Caco-2 (cell line): ENCODE measurements at places on chromosomes 6 and 20. TPM values are rescaled to one million over a fixed set of nuclear protein-coding genes. Genes with fewer than 3 reads are reported as not detected.

GRCh38 chr6:142359271-142359960 lies 57.6 kb downstream of the ADGRG6 start:
- DNase-seq: no peak

- no peak for DNase-seq
Observed at GRCh38 chr6:113363048-113363798, 493.9 kb upstream of the MARCKS start.

GRCh38 chr20:2320813-2321658 lies 25.2 kb downstream of the TGM3 start:
- no peak for DNase-seq

DNA sequence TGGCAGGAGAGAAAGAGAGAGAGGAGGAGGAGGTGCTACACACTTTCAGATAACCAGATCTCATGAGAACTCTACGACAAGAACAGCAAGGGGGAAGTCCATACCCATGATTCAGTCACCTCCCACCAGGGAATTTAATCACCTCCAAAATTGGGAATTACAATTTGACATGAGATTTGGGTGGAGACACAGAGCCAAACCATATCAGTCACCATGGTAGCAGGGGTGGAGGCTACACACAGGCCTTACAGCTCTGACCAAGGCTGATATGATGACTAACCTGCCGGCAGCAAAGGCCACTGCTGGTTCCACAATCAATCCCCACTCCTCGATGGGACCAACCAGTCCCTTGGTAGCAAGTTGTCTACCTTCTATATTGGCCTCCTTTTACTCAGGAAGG lies 13.6 kb upstream of the RBM24 start:
- DNase-seq: no peak

DNA sequence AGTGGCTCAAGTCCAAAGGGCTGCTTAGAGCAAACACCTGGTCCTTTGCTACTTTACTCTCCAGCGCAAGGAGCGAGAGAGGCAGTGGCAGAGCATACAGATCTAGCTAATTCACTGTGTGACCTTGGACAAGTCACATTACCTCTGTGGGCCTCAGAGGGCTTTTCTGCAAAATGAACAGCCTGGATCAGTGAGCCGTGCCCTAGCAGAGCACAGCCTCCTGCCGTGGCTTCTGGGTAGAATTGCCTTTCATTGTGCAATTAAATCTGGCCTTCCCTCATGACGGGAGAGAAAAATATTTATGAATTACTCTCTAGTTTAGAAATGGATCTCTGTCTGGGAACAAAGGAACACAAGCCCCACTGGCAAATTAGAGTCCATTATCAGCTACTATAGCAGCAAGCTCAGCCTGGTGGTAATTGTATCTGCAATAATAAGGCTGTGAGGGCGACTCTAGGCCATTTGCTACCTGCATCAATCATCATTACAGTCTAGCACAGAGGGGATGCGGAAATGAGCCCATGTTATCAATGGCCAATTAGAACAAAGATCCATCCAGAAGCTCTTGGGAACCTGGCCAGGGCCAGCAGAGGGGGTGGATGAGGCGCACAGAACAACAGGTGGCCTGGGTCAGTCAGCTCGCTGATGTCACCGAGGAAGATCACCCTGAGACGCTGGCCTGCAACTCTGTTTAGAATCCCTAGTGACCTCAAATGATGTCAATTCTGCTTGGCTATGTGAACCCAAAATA lies 114.2 kb upstream of the LY86 start:
- no peak for DNase-seq

- peak; percentile 11 for DNase-seq
Observed at GRCh38 chr6:87029711-87030314, 65.1 kb downstream of the CGA start.

GRCh38 chr6:38724343-38724742 lies 9.2 kb downstream of the DNAH8 start:
- DNase-seq: no peak

GRCh38 chr6:168366473-168366872 lies 46.9 kb upstream of the DACT2 start:
- no peak for DNase-seq

DNA sequence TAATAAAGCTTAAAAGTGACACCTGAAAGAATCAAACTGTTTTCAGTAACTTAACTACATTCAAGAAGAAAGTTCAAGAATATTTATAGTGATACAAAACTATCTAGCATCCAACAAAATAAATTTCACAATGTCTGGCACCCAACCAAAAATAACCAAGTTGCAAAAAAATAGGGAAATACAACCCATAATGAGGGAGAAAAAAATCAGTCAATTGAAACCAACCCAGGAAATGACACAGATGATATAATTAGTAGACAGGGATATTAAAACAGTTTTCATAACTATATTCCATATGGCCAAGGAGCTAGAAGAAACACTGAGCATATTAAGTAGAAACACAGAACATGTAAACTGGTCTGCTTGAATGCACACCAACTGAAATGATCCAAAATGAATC lies 120.2 kb upstream of the BEND3 start:
- no peak for DNase-seq

- no peak for DNase-seq
Observed at GRCh38 chr6:10591422-10592160, 70.4 kb downstream of the GCNT2 start.

- peak; percentile 34 for DNase-seq
Observed at GRCh38 chr20:45363611-45364492, 896 bp downstream of the SYS1 start.

DNA sequence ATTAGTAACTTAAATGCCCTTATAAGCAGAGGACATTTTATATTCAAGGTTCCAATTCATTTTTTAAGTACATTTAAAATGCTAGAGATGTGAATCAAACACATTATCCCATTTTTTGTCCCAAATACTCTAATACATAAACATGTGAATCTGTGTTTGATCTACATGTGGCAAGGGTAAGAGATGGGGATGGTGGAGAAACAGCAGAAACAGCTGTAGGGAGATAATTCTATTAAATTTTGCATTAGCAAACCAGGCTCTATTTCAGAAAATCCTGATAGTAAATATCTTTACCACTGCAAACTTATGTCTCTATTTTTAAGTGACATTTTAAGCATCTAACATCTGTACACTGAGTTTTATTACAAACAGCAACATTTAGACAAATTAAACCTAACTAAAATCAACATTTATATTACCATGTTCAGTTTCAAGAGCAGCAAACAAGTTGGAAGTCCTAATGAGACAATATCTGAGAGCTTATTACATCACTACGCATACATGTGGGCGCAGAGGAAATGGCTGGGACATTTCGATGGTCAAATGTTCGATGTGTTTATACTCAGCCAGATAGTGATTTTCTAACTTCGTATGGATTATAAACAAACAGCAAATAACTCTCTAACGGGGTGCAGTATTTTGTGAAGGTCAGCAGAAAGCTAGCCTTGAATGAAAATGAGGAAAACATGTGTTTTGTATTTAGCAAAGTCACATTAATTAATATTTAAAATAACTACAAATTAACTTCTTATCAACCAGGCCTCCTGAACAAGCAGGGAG lies 165.1 kb downstream of the GJA1 start:
- no peak for DNase-seq

DNA sequence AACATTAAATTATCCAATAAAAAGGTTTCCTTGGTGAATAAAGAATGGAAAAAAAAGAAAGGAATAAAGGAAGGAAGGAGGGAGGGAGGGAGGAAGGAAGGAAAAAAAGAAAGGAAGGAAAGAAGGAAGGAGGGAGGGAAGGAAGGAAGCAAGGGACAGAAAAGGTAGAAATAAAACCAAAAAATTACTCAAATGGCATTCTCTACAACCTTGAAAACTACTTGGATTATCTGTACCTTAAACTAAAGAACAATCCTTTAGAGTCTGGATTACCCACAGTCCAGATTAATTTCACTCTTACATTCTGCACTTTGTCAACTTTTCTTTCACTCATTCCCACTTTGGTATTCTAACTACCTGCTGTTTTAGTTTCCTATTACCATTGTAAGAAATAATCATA lies 361.8 kb upstream of the ADGRB3 start:
- no peak for DNase-seq

DNA sequence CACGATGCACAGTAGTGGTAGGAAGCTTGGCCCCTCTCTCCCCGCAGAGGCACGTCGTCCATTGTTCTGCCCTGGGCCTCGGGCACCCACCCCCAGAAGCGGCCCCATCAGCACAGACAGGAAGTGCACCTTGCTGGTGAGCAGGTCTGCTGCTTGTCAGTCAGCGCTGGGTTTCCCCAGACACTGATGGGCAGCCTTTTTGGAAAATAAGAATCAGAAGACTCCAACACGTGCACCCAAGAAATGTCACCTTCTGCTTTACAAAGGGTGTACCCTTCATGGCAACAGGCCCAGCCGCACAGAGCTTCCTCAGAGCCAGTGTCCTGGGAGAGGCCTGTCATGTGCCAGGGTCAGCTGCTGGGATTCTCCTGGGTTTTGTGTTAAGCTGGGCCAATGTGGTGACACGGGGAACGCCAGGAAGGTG lies 34.7 kb upstream of the IRF4 start:
- no peak for DNase-seq

The NKX2-4 gene
- total RNA-seq: not detected in 2 replicates

DNA sequence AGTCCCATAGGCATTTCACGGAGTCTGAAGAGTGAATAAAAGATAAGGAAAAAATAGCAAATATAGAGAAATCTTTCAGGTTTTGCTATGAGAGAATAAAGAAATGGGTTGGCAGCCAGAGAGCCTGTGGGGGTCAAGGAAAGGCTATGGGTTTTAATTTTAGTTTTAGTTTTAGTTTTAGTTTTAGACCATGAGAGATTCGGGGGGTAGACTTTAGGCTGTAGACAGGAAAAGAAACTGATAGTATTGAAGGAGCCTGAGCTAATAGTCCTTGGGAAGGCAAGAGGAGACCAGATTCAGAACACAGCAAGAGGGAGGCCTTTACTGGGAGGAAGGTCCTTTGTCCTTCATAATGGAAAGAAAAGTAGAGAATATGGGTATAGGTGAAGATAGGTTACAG lies 19.3 kb downstream of the DOP1A start:
- no peak for DNase-seq

DNA sequence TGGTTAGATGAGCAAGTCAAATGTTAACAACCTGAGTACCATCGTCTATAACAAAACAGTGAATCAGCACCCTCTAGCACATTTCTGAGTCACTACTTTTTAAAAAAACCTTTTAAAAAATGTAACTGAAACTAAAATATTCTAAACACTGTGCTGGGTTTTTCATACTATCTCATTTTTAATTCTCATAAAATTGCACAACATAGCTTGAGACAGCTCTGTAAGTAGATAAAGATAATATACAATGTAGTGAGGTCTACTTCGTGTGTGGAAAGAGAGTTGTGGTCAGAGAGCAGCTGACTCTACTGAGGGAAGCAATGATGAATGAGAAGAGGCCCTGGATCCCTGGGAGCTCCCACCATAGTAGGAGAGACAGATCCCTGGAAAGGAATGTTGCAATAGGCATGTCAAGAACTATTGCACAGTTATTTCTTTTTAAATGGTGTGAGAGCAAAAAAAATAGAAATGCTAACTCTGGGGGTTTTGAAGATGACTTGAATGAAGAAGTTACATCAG lies 13.6 kb upstream of the CALHM6 start:
- DNase-seq: no peak

- no peak for DNase-seq
Observed at GRCh38 chr20:43870484-43870883, 44.2 kb upstream of the TOX2 start.

DNA sequence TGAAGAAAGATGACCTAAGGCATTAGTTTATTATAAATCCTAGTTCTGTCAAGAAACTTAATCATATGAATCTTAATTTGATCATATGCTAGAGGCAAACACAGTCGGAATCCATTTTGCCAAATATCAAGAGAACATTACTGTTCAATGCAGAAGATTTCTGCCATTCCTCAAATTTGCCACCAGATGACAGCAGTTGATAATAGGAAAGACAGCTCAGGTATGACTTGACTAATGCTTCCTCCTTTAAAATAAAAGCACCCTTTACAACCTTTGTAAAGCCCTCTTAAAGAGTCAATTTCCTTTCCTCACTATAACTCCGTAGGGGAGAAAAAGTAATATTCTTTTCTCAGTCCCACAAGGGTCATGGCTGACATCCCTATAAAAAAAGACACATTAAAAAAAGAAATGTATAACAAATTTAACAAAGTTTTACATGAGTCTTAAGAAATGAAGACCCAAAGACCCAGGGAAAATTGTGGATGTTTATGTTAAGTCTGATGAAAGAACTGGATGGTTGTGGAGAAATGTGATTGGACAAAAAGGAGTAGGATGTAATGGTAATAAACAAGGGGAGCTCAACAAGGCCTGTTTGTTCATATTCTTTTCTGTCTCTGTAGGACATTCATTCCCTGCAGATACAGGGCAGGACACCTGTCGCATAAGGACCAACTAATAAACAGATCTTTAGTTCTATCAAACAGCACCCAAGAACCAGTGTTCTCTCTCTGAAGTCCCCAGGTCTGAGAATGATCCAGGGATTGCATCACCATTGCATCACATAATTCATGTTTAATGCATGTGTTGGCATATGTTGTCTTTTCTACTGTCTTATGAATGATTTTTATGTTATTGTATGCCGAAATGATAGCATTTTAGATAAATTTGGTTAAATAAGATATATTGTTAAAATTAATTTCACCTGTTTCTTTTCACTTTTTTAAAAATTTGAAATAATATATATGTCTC lies 23.0 kb upstream of the IL17A start:
- no peak for DNase-seq

GRCh38 chr6:121055572-121056163 lies 278.6 kb downstream of the TBC1D32 start:
- DNase-seq: no peak

DNA sequence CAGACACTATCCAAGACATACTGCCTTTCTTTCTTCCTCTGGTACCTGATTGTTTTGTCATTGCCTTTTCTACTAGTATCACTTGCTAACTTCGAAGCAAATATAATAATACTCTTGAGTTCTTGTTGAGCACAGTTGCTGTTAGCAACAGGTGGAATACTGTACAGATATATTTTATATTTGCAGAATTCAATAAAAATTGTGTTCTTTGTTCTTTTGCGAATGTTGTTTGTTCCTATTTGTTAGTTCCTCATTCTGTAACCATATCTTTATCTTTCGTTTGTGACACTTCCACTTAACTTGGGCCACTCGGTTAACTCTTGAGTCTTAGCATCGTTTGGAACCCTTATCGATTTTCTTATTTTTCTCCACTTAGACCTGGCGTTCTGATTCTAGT lies 868 bp downstream of the CYB5R4 start:
- no peak for DNase-seq

The CD2AP gene
- 65.3 and 69.3 TPM in 2 replicates for total RNA-seq
